Gastroesophageal sphincter (tissue), 4 donors: ENCODE measurements at places on chromosomes 5 and 9.

GRCh38 chr5:57887851-57888621 is 405.4 kb upstream of the ACTBL2 start:
- no peaks in the 10 kb centered on the region for H3K36me3 ChIP-seq
- no peak for ATAC-seq
- no peak overlapping the region for H3K27ac ChIP-seq
- no peaks in the 10 kb centered on the region for H3K4me1 ChIP-seq
- H3K4me3 ChIP-seq = no peak overlapping the region
- H3K27me3 ChIP-seq = no peaks in the 10 kb centered on the region

DNA sequence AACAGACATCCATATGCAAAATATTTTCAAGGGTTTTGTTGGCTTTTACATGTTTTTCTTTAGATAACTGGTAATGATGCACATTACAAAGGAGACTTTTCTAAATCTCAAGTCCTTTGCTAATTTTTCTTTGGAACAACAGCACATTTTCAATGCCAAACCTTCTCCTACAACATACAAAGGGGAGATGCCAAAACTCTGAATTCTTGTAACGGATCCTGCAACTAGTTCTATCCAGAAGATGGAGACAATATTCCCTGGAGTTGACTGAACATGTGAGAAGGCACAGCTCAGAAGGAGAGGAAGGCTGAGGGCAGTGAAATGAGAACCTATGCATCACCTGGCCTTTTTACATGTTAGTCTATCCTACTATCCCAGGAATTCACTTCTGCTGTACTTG is 21.0 kb downstream of the DNAJA1 start:
- H3K27me3 ChIP-seq = no peaks in the 10 kb centered on the region
- no peak overlapping the region for H3K27ac ChIP-seq
- no peak for ATAC-seq
- no peaks in the 10 kb centered on the region for H3K36me3 ChIP-seq

DNA sequence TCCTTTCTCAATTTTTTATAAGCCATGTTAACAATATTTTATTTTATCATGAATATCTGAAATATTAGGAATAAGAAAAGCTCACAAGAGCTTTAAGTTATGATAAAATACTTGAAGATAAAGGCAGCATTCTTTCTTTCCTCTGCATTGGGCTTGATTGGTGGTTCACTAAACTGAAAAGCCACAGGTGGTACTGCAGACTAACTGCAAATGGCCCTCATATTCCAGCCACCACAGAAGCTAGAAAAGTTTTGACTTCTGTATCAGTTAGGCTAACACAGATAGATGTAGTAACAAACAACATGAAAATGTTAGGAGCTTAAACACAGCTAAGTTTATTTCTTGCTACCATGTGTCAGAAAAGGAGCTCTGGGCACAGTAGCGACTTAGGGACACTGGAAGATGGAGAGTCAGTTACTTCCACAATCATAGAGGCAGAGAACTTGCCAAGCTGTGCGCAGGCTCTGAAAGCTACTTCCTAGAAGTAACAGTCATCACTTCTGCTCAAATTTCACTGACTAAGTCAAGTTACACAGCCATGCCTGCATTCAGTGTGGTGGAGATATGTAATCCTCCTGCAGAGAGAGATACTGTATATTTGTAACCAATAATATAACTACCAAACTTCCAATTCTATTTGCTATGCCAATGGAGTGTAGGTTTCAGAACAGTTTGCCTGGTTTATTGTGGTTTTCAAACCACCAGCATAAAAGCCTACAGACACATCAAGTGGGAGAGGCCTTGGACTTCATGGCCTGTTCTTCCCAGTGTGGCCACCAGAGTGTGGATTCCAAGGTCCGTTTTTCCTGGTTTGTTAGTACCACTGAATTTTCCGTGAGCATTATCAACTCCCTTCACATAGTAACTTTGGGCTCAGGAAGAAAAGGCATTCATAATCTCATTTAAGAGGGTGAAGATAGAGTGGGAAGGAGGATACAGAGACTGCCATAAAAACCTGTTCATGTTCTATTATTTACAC is 268.3 kb downstream of the PJA2 start:
- H3K36me3 ChIP-seq = no peaks in the 10 kb centered on the region
- no peak overlapping the region for H3K4me3 ChIP-seq
- no peak overlapping the region for H3K27ac ChIP-seq
- ATAC-seq = no peak
- H3K27me3 ChIP-seq = no peaks in the 10 kb centered on the region

GRCh38 chr5:76863001-76863400 is 13.2 kb downstream of the S100Z start:
- no peaks in the 10 kb centered on the region for H3K4me1 ChIP-seq
- H3K27ac ChIP-seq = no peak overlapping the region
- H3K27me3 ChIP-seq = no peaks in the 10 kb centered on the region
- H3K36me3 ChIP-seq = no peaks in the 10 kb centered on the region
- ATAC-seq = no peak

DNA sequence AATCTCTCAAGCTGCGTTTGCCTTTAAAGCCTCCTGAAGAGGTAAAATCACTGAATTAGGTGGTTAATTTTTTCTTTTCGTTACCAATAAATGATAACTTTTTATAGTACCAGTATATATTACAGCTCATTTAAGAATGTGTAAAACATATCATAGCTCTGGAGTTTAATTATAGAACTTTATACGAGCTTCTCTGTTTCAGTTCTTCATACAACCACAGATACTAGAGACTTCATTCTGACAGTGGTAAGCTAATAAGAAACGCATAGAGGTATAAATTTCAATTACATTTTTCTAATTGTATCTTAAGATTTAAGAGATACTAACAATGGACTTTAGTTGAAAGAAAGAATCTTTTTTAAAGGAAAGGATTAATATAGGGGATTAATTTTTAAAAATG is 73.9 kb downstream of the PBX3 start:
- ATAC-seq = no peak
- no peaks in the 10 kb centered on the region for H3K27me3 ChIP-seq
- H3K27ac ChIP-seq = peak overlapping the region; percentile 39
- H3K36me3 ChIP-seq = no peaks in the 10 kb centered on the region

- no peaks in the 10 kb centered on the region for H3K36me3 ChIP-seq
- H3K27me3 ChIP-seq = no peaks in the 10 kb centered on the region
- ATAC-seq = peak; percentile 54
- peaks cover 3% of the 10 kb centered on the region for H3K4me1 ChIP-seq
Measured at GRCh38 chr5:68478301-68479095, 262.9 kb downstream of the PIK3R1 start.

DNA sequence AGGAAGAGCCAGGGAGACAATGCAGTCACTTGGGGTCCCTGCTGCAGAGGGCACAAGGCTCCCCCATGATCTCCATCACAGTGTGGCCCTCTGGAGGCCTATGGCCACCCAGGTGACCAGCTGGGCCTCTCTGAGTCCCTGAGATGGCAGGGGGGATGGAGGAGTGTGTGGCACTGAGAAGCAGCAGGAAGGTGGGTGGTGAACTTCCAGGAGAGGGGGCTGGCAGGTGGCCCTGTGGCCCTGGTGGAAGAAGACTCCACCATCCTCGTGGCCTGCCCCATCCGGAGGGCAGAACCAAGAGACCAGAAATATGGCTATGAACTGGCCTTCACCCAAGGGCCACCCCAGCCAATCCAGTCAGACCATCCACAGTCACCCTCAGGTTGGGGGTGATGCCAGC is 31.7 kb upstream of the AFAP1L1 start:
- no peaks in the 10 kb centered on the region for H3K4me1 ChIP-seq
- H3K27me3 ChIP-seq = no peaks in the 10 kb centered on the region
- no peak overlapping the region for H3K27ac ChIP-seq
- no peak for ATAC-seq

DNA sequence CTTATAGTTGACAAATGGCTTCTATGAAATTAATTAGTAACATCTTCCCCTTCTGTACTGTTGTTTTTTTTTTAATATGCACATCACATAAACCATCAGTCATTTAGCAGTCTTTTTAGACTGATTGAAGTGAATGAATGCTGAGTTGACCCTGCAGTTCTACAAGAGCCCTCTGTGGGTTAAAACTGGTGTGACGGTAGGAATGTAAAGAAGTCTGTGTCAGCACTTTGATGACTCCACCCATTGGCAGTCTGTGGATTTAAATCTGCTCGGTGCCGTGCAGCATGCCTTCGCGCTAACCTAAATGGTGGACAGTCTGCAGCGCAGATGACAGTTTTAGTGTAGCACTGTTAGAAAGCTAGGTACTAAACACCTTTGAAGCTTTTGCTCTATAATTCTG is 3.1 kb downstream of the GTF3C4 start:
- no peak overlapping the region for H3K4me3 ChIP-seq
- peaks cover 6% of the 10 kb centered on the region for H3K36me3 ChIP-seq
- no peak overlapping the region for H3K27ac ChIP-seq

- no peaks in the 10 kb centered on the region for H3K27me3 ChIP-seq
- peaks cover 48% of the 10 kb centered on the region for H3K4me1 ChIP-seq
- ATAC-seq = peak; percentile 72
- peak overlapping the region; percentile 32 for H3K4me3 ChIP-seq
- peak overlapping the region; percentile 85 for H3K27ac ChIP-seq
Measured at GRCh38 chr9:38047301-38048251, 21.5 kb downstream of the SHB start.

DNA sequence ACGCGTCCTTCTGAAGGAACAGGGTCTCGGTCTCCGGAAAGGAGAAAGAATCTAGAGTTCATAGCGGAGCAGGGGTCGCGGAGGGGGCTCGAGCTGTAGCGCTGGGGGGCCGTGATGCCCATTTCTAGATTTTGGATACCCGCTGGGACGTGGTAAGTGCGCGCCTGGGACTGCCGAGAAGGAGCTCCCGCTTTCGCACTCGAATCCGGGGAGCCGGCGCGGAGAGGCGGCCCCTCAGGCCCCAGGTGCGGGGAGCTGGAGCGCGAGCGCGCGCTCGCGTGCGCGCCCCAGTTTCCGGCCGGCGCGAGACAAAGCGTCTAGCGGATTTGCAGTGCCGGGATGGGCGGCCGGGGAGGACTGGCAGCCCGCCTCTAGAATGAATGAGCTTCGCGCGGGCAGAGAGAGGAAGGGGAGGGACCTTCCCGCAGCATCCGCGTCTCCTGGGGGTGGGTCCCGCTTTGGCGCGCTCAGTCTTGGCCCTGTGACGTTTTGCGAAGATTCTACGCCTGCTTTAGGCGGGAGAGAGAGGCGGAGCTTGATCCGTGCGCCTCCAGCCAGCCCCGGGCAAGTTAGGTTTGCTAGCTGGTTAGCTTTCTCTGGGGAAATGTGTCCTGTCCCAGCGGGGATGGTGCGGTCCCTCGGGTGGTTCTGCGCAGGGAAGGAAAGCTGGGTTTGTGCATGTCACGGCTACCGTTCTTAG is 1.2 kb downstream of the LMNB1 start:
- H3K36me3 ChIP-seq = no peaks in the 10 kb centered on the region
- H3K4me3 ChIP-seq = peak overlapping the region; percentile 80
- H3K27ac ChIP-seq = peak overlapping the region; percentile 94

DNA sequence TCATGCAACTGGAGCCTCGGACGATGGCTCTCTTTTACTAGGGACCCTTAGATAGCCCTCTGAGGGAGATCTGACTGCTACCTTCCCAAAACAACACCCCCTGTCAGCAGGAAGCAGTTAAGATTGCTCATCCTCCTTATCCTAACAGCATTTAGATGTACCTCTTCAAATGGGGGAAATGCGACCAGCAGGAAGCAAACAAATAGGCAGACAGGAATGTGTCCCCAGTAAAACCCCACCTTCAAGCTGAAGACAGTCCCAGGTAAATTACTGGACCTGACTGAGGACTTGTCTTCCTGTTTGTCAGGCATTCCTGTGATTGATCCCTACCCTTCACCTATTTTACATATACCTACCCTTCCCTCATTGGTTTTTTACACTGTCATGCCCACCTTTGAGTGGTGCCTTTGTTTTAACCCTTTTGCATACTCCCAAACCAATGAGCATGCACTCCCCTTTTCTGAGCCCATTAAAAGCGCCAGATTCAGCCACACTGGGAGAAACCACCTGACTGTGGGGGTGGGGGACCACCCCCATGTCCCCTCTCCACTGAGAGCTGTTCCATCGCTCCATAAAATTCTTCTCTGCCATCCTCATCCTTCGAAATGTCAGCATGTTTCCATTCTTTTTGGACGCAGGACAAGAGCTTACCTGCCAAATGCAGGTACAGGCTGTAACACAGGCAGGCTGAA is 954.0 kb upstream of the CDH6 start:
- no peak for ATAC-seq
- peaks cover 4% of the 10 kb centered on the region for H3K27me3 ChIP-seq
- H3K36me3 ChIP-seq = no peaks in the 10 kb centered on the region
- no peaks in the 10 kb centered on the region for H3K4me1 ChIP-seq
- no peak overlapping the region for H3K27ac ChIP-seq
- H3K4me3 ChIP-seq = no peak overlapping the region

DNA sequence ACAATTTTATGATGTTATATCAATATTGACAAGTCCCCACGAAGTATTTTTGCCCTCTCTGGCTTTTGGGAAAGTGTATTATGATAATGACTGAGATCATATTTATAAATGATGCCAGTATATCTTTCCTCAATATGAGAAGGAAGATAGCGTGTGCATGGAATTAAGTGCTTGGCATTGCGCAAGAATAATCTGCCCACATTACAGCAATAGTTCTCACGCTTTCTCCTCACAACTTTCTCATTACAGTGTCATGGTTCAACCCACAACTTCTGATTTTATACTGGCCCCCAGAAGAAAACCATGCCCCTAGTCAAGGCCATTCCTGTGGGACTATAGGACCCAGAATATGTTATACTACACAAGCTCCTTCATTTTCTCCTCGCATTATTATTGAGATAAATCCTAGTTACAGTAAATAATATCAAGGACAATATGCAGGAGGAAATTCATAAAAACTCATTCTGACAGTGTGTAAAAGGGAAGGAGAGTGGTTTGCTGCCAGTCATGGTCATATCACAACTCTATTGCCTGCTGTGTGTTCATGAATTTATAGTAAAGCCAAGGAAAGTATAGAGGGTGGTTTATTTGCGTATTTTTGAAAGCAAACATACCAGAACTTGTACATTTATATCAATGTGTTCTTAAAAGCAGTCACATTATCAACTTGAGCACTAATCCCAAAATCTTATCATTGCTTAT is 114.1 kb downstream of the PIK3R1 start:
- H3K4me1 ChIP-seq = no peaks in the 10 kb centered on the region
- no peak for ATAC-seq
- no peak overlapping the region for H3K4me3 ChIP-seq
- H3K36me3 ChIP-seq = no peaks in the 10 kb centered on the region
- H3K27me3 ChIP-seq = no peaks in the 10 kb centered on the region

DNA sequence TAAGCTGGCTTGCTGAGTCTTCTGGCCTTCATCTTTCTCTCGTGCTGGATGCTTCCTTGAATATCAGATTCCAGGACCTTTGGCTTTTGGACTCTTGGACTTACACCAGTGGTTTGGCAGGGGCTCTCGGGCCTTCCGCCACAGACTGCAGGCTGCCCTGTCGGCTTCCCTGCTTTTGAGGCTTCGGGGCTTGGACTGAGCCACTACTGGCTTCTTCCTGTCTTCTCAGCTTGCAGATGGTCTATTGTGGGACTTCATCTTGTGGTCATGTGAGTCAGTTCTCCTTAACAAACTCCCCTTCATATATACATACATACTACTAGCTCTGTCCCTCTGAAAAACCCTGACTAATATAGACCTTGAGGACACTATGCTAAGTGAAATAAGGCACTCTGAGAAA is 78.3 kb upstream of the SSBP2 start:
- H3K27me3 ChIP-seq = no peaks in the 10 kb centered on the region
- H3K27ac ChIP-seq = no peak overlapping the region
- H3K4me3 ChIP-seq = no peak overlapping the region
- H3K4me1 ChIP-seq = peaks cover 9% of the 10 kb centered on the region
- H3K36me3 ChIP-seq = no peaks in the 10 kb centered on the region

GRCh38 chr5:113572716-113573115 is 59.2 kb downstream of the YTHDC2 start:
- H3K27me3 ChIP-seq = no peaks in the 10 kb centered on the region
- H3K4me1 ChIP-seq = no peaks in the 10 kb centered on the region
- peaks cover 80% of the 10 kb centered on the region for H3K36me3 ChIP-seq
- H3K27ac ChIP-seq = no peak overlapping the region
